OCI-LY7 (cell line): ENCODE measurements at places on chromosomes 5 and 9. TPM values are rescaled to one million over a fixed set of nuclear protein-coding genes. Genes with fewer than 3 reads are reported as not detected.
A peak's percentile ranks its signal among the peaks of the same experiment; 100 is the strongest.

- DNase-seq, result peak; percentile 32
These were observed 29.8 kb downstream of the TNFAIP8 start for GRCh38 chr5:119385536-119386128.

- DNase-seq, result no peak
These were observed 9.6 kb downstream of the DNLZ start for GRCh38 chr9:136353757-136354488.

DNA sequence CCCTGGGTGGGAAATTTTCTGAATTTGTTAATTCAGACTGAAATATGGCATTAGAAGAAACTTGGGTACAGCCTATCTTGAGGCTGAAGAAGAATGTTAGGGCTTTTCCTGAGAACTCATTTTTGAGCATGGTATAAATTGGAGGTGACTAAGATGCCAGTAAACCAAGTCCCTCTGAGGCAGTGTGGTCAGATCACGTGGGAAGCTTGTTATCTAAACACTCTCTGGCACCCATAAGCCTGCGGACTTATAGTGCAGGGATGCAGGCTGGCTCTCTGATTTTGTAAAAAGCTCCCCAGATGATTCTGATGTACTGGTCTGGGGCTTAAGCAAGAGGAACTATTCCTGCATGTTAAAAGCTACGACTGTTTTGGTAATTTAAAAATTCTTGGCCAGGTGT lies 34.3 kb downstream of the MTMR12 start:
- DNase-seq, result no peak

DNA sequence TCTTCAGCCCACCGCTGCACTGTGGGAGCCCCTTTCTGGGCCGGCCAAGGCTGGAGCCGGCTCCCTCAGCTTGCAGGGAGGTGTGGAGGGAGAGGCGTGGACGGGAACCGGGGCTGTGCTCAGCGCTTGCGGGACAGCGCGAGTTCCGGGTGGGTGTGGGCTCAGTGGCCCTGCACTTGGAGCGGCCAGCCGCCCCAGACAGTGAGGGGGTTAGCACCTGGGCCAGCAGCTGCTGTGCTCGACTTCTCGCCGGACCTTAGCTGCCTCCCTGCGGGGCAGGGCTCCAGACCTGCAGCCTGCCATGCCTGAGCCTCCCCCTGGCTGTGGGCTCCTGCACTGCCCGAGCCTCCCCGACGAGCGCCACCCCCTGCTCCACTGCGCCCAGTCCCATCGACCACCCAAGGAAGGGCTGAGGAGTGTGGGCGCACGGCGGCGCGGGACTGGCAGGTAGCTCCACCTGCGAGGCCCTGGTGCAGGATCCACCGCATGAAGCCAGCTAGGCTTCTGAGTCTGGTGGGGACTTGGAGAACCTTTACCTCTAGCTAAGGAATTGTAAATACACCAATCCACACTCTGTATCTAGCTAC lies 92.9 kb upstream of the MAST4 start:
- DNase-seq, result no peak

- no peak for DNase-seq
These were observed 94.7 kb upstream of the IFNK start for GRCh38 chr9:27429436-27429835.

GRCh38 chr5:76689321-76690036 lies 26.4 kb upstream of the F2R start:
- DNase-seq, result no peak

DNA sequence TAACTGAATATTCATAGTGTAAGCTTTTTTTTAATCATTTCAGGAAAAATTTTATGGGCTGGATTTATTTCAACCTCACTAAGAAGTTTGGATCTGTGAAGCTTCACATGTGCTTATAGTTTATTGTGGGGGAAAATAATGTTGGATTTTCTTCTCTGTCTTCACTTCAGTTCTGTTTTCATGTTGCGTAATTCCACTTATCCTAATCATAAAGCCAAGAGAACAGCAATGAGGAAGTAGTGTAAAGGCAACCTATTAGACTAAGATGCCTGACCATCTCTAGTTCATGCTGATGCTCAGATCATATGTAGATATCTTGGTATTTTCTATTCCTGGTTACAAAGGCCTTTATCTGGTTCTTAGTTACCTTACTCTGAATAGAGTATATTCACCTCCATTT lies 50.0 kb downstream of the CD180 start:
- DNase-seq, result no peak

The F2RL2 gene
- total RNA-seq, result not detected in 2 replicates
